ENCODE measurements at places on chromosomes 4 and X.

- DNase-seq = no peak
Observed at GRCh38 chrX:19793471-19793870, 93.9 kb downstream of the SH3KBP1 start.

GRCh38 chr4:22099896-22100295 lies 151.3 kb upstream of the KCNIP4 start:
- DNase-seq = no peak

DNA sequence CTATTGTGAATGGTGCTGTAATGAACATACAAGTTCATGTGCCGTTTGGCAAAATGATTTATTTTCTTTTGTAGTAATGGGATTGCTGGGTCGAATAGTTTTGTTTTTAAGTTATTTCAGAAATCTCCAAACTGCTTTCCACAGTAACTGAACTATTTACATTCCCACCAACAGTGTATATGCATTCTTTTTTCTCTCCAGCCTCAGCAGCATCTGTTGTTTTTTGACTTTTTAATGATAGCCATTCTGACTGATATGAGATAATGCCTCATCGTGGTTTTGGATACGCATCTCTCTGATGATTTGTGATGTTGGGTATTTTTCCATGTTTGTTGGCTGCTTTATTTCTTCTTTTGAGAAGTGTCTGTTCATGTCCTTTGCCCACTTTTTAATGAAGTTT lies 246.3 kb upstream of the ADGRL3 start:
- DNase-seq = no peak

GRCh38 chrX:119236623-119237561 lies 807 bp downstream of the PGRMC1 start:
- no peak for DNase-seq

DNA sequence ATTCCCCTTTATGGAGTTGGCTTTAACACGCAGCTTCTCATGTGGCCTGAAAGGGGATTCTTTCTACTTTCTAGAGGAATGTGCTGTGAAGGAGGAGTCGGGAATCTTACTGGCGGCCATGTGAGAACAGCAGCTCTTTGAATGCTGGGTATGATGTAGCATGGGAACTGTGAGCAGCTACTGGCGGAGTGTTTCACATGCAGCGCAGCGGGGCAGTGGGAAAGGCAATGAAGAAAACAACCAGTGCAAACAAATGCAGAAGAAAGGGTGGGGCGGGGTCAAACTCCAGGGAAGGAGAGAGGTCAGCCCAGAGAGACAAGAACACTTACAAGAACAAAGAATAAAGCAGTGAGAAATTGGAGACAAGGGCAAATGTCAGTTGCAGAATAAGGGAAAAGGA lies 363.8 kb upstream of the FTHL17 start:
- DNase-seq = no peak

DNA sequence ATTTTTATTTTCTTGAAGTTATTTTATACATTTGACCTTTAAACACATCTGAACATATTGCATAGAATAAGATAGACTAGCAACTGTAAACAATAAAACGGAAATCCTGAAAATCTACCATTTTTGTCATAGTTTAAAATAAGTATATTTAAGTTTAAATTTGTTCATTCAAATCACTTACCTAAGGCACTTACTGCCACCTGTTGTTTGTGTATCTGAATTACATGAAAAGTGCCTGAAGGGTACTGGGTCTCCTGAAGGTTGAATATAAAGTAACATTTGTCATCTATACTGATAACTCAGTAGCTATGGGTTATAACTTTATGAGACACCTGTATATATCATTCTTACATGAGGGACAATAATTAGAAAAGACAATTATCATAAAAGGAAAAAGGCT lies 38.6 kb downstream of the TRPC5 start:
- no peak for DNase-seq

GRCh38 chrX:72366701-72367454 lies 61.2 kb upstream of the CITED1 start:
- DNase-seq = no peak

DNA sequence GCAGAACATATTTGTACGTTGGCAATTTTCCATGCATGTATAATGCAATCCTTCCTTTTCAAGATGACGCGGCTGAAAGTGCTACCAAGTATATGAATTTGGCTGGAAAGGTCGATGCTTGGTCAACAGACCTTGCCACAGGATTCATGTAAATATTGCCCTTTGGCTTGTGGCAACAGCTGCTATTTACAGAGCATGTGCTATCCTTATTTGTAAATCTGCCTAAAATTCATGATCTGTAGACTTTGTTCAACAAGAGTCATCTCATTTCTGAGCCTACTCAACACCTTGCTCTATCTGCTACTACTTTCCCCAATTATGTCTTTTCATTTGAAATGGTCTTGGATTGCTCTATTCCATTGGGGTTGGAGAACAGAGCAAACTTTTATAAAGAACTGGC lies 1.9 kb upstream of the SMARCA1 start:
- DNase-seq = no peak

DNA sequence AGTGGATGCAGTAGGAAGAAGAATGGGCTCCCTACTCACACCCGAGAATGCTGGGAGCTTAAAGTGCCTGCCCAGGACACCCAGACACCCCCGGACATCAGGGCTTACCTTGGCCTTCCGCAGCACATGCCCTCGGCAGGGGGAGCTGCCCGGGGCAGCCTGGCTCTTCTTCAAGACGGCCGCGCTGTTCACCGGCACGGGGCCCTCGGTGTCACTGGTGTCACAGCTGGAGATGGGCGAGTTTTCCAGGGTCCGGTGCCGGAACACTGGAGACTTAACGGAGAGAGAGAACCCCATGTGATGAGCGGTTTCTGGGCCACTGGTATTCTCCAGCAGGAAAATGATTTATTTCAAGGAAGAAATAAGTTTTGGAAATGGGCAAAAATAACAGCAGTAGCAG lies 170.9 kb downstream of the AFAP1 start:
- DNase-seq = no peak

Data from stimulated activated CD4-positive, alpha-beta T cell treated with anti-CD3 and anti-CD28 coated beads, TNF-alpha, amount 100 ng/mL, for 1 hour (primary cell).